ENCODE measurements at places on chromosomes 7 and 10.

GRCh38 chr7:132249256-132249971 lies 326.9 kb downstream of the PLXNA4 start:
- peak; percentile 14 for DNase-seq

- DNase-seq: no peak
These were observed 549.6 kb downstream of the HTR7 start for GRCh38 chr10:90308223-90308622.

DNA sequence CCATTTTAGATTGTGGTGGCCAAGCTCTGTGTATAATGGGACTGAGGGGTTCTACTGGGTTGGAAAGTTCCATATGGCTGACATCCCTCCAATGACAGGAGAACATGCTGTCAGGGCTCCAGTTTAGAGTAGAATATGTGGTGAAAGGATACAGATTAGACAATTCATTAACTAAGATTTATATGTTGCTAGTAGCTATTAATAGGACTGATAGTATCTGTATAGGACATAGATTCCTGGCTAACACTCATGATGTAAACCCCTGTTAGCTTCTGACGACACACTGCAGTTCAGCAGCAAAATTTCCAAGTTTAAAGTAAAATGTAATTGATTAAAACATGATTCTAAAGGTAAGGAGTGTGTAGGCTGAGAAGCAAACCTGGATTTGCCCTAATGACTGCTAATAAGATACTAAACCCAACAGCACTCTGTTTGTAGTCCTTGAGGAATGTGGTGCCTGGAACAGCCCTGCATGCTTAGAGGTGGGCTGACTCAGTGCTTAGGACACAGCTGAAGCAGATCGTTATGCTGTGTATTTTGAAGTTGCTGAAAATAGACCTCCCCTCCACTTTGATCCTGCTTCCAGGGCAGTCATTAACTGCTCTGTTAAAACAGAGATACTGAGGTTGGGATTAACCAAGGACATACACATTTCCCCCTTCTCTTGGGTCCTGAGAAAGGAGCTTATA lies 1129.6 kb downstream of the SORCS3 start:
- no peak for DNase-seq

DNA sequence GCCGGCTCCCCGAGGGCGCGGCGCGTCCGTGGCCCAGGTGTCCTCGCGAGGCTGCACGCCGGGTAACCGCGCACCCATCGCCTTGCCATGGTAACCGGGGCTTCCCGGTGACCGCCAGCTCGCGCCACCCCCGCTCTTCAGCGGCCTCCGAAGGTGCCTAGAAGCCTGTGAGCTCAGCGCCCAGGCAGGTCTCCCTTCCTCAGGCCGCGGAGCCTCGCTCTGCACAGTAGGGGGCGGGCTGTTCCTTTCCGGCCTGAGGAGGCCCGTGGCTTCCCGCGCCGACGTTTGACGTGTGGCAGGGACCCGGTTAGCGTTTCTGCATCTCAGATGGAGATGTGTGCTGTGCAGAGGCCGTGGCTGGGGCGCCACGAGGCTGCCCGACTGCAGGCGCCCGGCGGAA lies 117.1 kb downstream of the DYNC2I1 start:
- DNase-seq: no peak

DNA sequence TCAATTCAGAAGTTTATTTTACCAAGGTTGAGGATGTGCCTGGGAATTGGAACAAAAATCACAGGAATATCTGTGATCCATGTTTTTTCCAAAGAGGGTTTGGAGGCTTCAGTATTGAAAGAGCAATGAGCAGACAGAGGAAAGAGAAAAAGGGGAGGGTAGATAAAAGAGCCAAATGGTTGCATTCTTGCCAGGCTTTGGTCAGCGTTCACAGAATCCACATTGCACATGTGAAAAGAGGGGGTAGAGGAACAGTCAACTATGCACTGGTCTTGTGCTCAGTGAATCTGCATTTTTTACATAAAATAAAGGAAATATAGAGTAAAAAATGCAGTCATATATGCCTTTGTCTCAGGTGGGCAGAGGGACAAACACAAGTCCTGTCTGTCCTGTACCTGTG lies 20.6 kb upstream of the ERCC6 start:
- DNase-seq: no peak

DNA sequence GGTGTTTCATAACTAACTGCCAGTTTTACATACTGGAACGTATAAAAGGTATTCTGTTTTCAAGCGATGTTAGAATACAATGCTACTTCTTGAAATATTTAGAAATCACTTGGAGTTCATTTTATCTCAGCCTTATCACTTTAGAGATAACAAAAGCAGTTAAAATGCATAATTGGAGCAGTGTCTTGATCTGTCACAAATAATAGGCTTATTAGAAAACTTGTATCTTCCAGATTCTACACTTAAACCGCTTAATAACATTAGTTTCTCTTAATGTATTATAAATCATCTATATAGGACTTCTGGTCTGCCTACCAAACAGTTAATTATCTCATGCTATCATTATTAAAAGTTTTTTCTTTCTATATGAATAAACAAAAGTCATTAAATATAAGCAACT lies 104.4 kb downstream of the TAF3 start:
- DNase-seq: no peak

- no peak for DNase-seq
These were observed 107.4 kb downstream of the GSAP start for GRCh38 chr7:77308792-77309191.

- DNase-seq: no peak
These were observed 768.6 kb downstream of the NRG3 start for GRCh38 chr10:82643601-82644000.

DNA sequence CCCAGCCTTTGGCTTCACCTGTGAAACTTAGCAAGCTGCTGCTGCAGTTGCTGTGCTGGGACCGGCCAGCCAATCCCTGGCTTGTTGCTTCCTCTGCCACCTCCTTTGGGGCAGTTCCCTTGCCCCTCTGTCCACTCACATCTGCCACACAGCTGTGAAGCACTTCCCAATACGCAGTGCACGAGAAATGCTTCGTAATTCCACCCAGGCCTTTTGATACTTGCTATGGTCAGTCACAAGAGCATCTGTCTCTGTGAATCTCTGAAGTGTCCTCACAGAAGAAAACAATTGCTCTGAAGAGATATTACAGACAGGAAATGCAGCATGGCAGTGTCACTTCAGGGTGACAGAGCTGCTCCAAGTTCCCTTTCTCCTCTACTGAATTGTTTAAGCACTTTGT lies 208.5 kb downstream of the PTEN start:
- no peak for DNase-seq

DNA sequence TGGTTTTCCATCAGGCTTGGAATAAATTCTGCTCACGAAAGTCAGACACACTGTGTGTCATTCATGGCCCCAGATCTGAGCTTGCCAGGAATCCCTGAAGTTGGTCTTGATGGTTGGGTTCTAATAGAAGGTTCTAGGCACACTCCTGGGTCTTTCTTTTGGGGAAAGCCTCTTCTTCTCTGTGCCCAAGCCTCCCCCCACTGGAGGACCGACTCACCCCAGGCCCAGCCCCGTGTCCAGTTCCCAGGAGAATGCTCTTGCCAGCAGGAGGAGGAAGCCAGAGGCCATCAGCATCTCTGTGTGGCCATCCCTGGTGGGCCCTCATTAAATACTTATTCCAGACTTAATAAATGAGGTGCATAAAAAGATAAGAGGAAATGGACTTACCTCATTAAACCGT lies 548.0 kb downstream of the TCERG1L start:
- DNase-seq: no peak

DNA sequence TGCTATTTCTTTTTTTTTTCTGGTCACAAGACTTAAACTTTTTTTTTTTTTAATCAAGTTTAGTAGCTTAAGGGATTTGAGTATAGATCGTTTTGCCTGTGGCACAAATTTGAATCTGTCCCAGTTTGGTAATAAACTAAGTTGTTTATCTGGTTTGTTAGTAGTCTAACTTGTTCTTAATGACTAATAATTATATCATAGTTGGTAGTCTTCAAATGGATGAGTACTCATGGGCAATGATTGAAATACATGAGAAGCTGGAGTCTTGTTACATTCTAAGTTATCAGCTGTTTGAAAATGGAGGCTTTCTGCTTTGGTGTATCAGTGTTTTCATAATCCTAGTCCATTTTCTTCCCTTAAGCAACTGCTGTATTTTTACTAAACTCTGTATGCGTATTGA lies 12.3 kb downstream of the BTAF1 start:
- DNase-seq: no peak

GRCh38 chr7:33559324-33559710 lies 346.0 kb upstream of the BMPER start:
- DNase-seq: no peak

DNA sequence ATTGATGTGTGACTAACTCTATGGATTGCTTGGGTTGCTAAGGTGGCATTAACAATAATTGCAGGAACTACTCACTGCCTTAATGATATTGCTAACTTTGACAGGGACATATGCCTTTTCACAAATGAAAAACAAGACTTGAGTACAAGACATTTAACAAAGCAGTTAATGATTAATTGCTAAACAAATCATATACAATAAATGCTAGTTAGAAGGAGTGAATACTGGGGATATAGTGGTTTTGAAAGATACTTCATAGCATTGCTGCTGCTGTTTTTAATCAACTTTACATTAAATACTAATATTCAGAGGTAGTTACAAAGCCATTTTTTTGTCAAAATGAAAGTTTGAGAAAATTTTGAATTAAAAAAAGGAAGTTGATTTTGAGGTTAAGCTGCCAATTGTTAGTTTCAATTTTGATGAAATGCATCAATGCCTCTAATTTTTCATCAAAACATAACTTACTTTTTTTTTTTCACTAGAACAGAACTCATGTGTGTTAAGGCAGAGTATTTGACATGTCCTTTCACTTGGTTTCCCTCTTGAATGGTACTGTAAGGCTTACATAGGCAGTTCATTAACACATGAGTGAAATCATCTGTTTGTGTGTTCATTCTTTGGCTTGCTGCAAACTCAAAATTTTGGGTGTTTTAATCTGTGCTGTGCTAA lies 106.2 kb upstream of the SEMA3D start:
- no peak for DNase-seq

DNA sequence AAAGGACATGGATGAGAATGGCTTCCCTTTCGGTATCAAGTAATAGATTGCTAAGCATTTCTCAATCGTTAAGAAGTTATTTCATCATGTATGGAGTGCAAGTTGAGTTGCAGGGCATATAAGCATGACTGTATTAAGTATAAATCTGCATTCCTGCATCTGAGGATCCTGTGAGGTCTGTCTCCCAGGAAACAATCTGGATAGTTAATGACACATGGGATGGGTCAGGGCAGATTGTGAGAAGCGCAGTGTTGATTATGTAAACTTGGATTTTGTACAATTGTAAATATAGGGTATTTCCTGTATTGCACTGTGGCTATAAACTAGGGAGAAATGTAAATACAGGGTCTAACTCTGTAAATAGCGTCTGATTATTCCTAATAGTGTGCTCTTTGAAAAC lies 102.6 kb downstream of the PLXDC2 start:
- DNase-seq: no peak

- DNase-seq: no peak
These were observed 174.9 kb downstream of the ELFN1 start for GRCh38 chr7:1844951-1845390.

DNA sequence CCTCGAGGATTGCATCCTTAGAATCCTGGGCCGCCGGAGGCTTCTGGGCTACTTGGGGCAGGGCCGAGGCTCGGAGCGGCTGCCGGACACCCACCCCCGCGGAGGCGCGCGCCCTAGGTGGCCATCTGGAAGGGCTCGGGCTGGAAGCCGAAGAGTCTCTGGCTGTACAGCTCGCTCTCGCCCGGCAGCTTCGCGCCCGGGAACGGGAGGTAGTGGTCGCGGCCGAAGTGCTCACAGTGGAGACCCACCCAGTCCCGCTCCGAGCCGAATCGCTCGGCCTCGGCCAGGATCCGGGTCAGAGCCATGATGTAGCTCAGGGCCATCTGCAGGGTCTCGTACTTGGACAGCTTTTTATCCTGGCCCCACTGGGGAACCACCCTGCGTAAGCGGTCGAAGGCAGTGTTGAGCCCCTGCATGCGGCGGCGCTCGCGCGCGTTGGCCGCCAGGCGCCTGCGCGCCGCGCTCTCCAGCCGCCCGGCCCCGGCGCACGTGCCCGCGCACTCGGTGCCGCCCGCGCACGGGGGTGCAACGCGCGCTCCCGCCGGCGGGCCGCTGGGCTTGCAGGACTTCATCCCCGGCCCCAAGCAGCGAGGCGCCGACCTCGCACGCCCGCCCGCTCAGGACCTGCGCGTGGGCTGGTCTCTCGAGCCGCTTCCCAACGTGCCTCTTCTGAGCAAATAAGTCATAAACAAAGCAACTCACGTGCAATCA lies 652 bp downstream of the ATOH7 start:
- peak; percentile 68 for DNase-seq

DNA sequence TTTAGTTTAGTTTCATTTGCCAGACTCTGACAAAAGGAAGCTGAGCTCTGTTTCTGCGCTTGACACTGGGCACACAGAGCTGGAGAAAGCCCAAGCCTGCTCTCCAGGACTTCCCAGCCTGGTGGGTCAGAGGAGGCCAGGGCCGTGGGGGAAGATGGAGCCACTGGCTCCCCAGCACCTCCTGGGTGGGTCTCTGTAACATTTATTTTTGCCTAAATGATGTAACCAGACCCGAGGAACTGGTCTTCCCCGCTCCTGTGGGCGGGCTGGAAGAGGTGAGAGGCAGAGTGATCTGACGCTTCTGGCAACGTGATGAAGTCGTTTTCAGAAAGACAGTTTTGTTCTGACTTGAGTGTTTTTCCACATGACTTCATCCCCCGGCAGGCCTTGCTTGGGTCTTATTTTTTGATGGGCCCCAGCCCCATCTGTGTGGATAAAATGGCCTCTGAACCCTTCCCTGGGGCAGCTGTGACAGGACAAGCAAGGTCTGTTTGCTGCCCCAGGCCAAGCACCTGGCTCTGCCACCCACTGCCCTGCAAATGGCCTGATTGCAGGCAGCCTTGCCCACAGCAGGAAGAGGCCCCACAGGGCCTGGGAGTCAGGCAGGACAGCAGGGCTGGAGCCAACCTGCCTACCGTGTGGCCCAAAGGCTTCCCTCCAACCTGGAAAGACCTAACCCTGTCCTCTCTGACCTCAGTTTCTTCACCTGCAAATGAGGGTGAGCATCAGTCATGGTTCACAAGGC lies 304.9 kb upstream of the ZMIZ1 start:
- no peak for DNase-seq

GRCh38 chr7:128405471-128406313 lies 4.1 kb downstream of the IMPDH1 start:
- DNase-seq: no peak

- no peak for DNase-seq
These were observed 346.8 kb upstream of the NFE2L3 start for GRCh38 chr7:25805027-25805687.

- no peak for DNase-seq
These were observed 243.1 kb upstream of the HABP2 start for GRCh38 chr10:113309791-113310190.

DNA sequence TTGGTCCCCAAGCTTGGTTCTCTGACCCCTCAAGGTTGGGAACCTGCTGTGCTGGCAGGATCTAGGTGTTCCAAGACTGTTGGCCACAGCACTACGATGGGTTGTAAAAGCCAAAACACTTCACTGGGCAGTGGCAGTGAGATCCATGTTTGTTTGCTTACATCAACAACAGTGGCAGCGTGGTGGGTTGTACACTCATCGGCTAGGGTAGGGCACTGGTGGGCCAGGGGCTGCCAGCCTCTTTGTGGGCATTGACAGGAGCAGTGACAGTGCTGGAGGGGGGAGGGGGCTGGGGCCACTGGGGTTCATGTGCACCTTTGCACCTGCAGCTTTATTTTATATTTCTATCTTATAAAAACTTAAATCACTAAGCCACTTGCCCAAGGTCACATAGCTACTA lies 126.7 kb upstream of the ZWINT start:
- no peak for DNase-seq

Data from cerebellar nuclear complex (tissue), 1 donor.